ENCODE measurements at places on chromosomes 11 and 22. TPM values are rescaled to one million over a fixed set of nuclear protein-coding genes. Genes with fewer than 3 reads are reported as not detected.
A peak's percentile ranks its signal among the peaks of the same experiment; 100 is the strongest.

The MOV10L1 gene
- 11.9 TPM for total RNA-seq

The CCDC34 gene
- total RNA-seq: 4.0 TPM

The OR52B4 gene
- total RNA-seq: not detected

The CASP12 gene
- total RNA-seq: 0.34 TPM

DNA sequence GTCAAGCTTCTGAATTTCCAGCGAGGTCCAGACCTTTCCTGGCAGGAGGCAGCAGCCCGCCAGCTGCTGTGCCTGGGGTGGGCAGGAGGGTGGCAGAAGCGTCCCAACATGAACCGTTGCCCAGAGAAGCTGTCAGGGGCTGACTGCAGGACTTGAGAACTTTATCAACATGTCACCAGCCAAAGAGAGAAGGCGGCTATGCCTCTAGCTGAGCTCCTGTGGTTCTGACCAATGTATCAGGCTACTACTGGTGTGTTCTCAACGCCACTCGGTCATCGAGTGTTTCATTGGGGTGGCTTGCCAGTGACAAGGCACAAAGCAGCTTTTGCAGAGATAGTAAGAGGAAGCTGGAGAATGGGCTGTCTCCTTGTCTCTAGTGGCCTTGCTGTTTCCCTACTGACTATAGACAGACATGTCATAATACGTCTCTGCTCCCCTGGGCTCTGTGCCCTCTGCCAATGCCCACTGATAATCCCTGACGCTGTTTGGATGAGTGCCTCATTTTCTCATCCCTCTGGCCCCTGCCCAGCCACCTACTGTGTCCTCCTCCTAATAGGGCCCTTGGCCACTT, 17.6 kb upstream of the ASCC2 start:
- DNase-seq: no peak

DNA sequence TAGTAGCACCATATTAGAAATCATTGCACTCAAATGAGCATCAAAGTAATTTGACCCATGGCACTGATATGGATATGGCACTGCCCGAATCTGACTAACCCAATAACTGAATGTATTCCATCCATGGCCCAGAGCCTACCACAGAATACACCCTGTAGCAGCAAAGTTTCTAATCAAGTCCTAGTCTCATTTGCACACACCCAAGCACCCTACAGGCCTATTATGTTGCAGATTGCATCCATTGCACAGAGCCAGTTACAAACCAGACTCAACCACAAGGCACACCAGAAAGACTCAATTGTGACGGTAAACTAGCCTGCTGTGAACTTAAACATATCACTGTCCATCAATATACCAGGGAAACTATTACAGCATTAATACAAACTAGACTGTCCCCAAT, 6.5 kb downstream of the OR52E5 start:
- no peak for DNase-seq

GRCh38 chr11:67370351-67371076, 2.9 kb downstream of the CLCF1 start:
- peak; percentile 97 for DNase-seq

- peak; percentile 79 for DNase-seq
Measured at GRCh38 chr22:35839841-35840301, 122.2 kb downstream of the APOL5 start.

GRCh38 chr11:13105237-13105844, 96.2 kb downstream of the RASSF10 start:
- DNase-seq: peak; percentile 22

DNA sequence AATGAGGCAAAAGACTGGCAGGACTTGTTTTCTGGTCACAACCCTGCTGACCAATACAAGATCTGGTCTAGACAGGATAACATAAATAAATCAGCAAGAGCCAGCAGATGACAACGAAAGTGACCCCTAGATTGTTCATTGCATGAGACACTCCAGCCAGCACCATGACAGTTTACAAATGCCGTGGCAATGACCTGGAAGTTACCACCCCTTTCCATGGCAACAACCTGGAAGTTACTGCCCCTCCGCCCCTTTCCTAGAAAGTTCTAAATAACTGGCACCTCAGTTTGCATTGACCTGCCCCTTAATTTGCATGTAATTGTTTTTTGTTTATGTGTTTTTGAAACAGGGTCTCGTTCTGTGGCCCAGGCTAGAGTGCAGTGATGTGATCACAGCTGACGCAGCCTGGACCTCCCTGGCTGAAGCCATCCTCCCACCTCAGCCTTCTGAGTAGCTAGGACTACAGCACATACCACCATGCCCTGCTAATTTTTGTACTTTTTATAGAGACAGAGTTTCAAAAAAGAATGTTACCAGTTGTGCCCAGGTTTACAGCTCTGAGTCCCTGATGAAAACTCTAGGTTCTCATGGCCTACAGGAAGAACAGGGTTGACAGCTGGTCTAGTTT, 38.1 kb upstream of the WT1 start:
- no peak for DNase-seq

DNA sequence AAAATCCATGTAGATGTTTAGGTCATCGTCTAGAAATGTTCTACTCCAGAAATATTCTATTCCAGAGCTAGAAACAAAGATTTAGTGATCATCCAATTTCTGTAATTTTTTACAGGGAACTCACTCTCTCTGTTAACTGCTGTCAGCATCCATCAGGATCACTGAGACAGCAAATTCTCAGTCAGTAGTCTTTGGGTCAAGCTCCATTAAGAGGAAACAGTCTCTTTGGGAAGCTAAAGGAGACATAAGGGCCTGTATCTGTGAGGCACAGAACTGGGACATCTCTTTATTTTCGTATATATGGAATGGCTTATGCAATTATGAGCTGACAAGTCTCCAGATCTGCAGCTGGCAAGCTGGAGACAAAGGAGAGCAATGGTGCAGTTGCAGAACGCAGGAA, 48.3 kb downstream of the PIK3C2A start:
- DNase-seq: no peak

DNA sequence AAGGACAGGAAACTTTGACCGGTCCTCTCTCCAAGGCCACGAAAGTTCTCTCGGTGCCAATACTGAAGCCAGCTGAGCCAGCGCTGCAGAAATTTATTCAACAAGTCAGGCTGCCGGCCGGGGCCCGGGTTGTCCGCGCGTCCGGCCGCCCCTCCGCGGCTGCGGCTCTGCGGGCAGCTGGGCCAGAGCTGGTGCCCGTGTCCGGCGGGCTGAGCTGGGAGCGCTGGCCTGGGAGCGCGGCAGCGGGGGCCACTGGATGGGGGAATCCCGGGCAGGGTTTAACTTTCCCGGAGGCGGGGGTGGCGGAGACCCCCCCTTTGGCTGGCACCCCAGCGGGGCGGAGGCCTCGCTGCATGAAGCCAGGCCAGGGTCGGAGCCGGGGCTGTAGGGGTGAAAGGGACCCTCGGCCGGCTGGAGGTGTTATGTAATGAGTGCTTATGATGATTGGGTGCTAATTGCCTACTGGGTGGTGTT, 12.3 kb upstream of the CACNA1I start:
- DNase-seq: peak; percentile 41

DNA sequence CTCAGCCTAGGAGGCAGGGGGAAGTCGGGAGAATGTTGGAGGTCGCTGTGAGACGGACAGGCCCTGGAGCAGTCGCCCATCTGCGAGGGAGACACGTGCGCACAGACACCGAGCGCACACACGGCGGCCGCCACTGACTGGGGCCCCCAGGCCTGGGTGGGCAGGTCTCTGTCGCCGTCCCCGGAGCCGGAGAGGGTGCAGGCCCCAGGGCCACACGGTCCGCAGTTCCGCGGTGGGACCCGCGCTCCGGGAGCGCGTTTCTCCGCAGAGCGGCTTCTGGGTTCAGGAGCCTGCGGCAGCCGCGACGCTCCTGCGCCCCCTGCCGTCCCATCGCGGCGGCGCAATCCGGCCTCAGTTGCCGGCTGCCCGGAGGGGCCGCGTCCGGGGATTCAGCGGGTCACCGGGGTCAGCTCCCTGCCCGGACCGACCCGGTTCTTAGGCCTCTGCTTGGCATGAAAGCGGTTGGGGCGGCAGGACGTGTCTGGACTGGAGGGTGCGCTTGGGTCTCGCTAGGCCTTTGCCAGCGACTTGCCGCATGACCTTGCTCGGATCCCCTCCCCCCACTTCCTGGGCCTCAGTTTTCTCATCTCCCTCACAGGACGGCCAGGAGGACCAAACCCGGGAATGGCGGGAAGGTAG, 31.2 kb downstream of the PDE2A start:
- peak; percentile 57 for DNase-seq

- no peak for DNase-seq
Measured at GRCh38 chr11:17699147-17700114, 19.9 kb upstream of the MYOD1 start.

GRCh38 chr22:45562537-45563361, 60.1 kb downstream of the FBLN1 start:
- DNase-seq: no peak

GRCh38 chr11:15291885-15292284, 177.2 kb downstream of the INSC start:
- no peak for DNase-seq

DNA sequence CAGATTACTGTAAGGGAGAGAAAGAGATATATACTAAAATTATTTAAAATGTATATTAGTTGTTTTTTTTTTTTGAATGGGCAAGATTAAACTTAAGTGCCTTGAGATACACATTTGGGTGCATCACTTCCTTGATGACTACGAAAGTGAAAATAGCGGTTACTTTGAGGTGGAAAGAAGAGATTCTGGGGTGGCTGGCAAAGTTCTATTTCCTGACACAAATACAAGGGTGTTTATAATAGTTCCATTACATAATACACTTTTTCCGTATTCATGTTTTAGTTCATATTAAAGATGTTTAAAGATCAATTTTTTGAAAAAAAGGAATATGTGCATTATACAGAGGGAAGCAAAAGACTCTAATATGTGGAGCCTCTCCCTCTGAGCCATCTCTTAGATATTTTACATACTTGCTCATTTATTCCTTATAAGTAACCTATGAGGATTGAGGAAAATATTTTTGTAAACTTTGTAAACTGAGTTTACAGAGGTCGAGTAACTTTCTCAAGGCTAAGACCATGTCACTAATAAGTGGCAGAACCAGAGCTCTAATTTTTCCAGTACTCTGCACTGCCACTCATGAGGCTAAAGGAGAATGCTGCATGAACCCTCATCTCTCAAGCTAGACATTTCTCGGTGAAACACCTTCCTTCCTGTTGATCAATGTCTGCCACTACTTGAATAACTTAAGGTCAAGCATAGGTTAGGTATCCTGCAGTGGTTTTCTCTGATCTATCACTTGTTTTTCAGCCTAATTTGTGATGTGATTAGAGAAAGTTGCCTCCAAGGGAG, 58.6 kb downstream of the DDIAS start:
- DNase-seq: no peak
